ENCODE measurements at places on chromosomes 7 and 10.

DNA sequence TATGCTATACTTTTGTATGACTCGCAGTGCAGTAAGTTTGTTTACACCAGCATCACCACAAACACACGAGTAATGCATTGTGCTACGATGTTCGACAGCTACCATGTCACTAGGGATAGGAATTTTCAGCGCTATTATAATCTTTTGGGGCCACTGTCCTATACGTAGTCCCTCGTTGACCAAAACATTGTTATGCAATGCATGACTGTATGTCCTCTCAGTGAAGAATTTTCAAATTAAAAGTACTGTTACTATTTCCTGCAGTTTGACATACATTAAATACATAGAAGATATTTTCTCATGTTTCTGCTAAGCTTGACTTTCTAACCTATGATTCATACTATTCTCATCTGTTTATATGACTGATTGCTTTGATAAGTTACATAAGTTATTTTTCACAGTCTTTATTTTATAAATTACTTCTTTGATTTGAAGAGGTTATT is 203.6 kb downstream of the VTI1A start:
- peak; percentile 66 for DNase-seq

- no peak for DNase-seq
These were observed 56.8 kb downstream of the COBL start for GRCh38 chr7:51259766-51260165.

GRCh38 chr10:126749015-126749655 is 78.6 kb upstream of the C10orf90 start:
- peak; percentile 78 for DNase-seq

GRCh38 chr7:25389489-25390106 is 161.3 kb upstream of the NPVF start:
- DNase-seq, result peak; percentile 64

- peak; percentile 3 for DNase-seq
These were observed 201.6 kb upstream of the FZD8 start for GRCh38 chr10:35843524-35844181.

DNA sequence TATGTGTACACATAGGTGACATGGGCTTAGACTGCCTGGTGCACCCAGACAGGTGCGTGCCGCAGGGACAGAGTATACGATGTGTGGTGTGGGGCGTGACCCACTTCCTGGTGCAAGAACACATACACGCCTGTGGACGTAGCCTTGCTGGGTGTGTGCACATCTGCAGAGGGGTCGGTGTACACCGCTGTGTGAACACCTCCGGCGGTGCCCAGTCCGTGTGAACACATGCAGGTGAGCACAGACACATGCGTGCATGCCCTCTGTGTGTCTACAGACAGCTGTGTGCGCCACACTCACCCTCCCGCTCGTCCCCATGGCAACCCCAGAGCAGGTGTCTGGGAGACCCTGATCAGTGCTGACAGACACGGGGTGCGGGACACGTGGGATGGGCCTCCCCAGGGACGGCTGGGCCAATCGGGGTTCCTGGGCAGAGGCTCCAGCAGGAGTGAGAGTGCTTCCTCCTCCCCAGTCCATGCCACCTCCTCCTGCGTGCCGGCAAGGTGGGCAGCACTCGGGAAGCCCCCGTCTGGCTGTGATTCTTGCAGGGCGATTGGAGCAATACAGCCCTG is 23.4 kb downstream of the ELFN1 start:
- no peak for DNase-seq
